ENCODE measurements at places on chromosomes 3 and 15.

- no peak for DNase-seq
Observed at GRCh38 chr3:160393346-160394008, 5.5 kb downstream of the IFT80 start.

DNA sequence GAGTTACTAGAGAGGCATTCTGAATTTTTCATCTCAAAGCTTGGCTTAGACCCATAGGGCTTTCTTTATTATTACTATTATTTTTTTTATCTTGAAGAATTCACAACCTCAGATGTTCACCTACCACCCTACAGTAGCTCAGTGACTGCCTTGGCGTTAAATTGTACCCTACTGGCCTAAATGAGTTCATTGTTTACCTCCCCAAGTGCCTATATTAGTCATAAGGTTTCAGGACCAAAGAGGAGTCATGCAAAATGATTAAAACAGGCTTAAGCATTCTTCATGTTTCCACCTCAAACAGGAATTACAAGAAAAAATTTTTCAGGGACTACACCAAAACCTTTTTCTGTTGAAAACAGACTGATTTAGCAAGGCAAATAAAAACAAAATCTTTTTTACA is 751.5 kb downstream of the SQOR start:
- no peak for DNase-seq

- DNase-seq = no peak
Observed at GRCh38 chr15:69513450-69513960, 60.9 kb downstream of the RPLP1 start.

DNA sequence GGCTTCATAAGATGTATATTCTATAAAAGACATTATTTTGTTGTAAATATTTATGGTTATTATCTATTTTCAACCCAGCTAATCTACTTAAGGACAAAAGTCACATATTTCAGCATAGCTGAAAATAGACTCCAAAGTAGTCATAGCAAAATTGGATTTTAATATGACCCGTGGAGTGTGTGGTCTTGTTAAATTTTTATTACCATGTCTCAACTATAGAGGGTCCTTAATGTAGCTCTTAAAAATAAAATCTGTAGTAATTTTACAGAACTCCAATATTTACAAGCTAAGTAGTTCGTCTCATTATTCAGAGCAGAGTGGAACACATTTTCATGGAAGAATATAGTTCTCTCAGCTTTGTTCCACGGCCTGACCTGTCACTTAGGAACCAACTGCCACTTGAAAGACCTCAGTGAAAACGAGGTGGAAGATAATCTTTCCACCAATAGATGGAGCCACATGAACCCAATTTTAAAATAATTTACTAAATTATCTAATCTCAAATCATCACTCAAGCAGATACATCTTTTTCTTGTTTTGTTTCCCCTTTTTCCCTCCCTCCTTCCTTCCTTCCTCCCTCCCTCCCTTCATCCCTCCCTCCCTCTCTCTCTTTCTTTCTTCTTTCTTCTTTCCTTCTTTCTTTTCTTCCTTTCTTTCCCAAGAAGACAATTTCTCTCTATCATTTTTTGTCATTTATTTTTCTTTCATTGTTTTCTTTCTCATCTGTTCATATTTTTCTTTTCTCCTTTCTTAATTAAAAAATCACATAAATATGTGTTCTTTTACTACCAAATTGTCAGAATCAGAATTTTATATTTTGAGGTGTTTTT is 97.2 kb downstream of the CLDN1 start:
- peak; percentile 9 for DNase-seq

GRCh38 chr3:15539066-15539465 is 17.6 kb upstream of the COLQ start:
- DNase-seq = no peak

GRCh38 chr15:60494108-60494507 is 15.2 kb upstream of the ICE2 start:
- DNase-seq = no peak

All from neuronal stem cell (in vitro differentiated cells).